Caki2 (cell line): ENCODE measurements at places on chromosomes 11 and 22.

DNA sequence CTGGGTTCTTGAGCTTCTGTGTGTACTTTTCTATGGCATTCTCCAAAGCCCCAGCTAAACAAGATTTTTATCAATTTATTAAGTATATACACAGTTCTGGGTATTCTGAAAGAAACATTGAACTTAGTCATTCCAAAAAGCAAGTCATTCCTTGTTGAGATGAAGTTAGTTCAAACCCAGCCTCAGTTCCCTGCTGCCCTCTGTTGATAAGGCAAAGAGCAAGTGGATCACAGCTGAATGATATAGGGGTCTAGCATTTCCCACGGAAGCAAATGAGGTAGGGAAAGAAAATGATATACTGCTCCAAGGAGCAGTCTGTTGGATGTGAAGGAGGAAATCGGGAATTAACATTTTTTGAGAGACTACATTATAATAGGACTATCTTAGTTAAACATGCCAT lies 841.8 kb upstream of the TENM4 start:
- no peak for DNase-seq

DNA sequence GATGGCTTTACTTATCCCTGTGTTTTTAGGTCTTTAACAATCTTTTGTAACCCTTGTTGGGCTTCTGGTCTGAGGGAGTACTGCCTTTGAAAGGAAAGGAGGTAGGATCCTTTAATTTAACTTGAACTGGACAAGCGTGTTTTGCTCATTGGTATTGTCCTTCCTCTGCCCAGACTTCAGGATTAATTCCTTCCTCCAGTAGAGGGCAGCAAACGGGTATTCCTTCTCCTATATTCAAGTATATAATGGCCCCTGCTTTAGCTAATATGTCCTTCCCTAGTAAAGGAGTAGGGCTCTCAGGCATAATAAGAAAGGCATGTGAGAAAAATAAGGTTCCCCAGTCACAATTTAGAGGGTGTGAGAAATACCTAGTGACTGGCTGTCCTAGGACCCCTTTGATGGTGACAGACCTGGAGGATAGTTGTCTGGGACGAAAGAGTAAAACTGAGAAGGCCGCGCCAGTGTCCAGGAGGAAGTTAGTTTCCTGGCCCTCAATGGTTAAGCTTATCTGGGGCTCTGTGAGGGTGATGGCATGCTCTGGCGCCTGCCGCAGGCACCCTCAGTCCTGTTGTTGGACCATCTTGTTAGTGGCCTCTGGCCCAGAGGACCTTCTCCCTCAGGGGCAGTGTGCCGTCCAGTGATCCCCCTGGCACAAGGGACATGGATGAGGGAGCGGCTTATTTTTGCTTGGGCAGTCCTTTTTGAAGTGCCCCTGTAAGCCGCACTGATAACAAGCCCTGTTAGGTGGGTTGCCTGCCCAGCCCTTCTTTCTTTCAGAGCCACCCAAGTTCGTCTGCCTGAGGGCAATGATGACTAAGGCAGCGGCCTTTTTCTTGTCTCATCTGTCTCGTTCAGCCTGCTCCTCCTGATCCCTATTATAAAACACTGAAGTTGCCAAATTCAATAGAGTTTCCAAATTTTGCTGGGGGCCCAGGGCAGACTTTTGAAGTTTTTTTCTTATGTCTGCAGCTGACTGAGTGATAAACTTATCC lies 51.8 kb downstream of the C11orf71 start:
- no peak for DNase-seq

GRCh38 chr11:101848262-101848661 lies 66.5 kb upstream of the CEP126 start:
- DNase-seq, result no peak

GRCh38 chr11:65303555-65303954 lies 11.1 kb upstream of the CDC42EP2 start:
- no peak for DNase-seq

- DNase-seq, result no peak
Observed at GRCh38 chr11:69215216-69215615, 59.5 kb downstream of the SMIM38 start.

GRCh38 chr11:48127521-48128183 lies 89.0 kb upstream of the OR4B1 start:
- peak; percentile 29 for DNase-seq
